ENCODE measurements at places on chromosomes 6 and 20.

- DNase-seq: no peak
Observed at GRCh38 chr20:3749689-3750531, 17.4 kb downstream of the HSPA12B start.

DNA sequence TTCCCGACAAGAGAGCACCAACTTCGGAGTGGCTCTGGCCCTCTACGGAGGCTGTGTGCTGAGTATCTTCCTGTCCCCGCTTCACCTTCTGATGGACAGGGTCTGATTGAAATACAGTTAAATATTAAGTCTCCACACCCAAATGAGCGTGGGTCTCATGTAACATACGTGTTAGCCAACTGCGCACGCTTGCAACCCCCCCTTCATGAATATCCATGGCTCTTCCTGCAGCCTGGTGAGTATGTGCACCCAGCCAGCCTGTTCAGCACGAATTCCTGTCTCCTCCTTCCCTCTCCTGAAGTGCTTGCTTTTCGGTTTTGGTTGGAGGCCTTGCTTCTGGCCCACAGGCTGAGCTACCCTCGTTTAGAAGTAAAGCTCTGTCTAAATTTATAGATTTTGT lies 102.9 kb upstream of the FRMD1 start:
- no peak for DNase-seq

- DNase-seq: no peak
Observed at GRCh38 chr20:50163570-50164317, 10.2 kb upstream of the PEDS1 start.

DNA sequence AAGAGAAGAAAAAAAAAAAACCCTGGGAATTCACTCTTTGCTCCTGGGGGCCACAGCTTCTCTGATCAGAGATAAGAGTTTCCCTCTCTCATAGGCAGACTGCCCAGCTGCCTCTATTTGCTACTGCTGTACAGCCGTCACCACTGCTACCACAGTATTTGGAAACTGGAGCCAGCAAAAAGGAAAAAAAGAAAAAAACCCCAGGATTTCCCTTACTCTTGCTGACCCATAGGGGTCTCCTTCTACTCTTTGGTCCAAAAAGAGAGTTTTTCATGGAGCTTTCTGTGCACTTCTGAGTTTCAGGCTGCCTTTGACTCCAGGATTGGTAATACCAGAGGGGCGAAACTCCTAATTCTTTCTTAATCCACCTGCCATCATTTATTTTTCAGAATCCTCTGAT lies 89.7 kb downstream of the MDGA1 start:
- DNase-seq: no peak

GRCh38 chr20:61295249-61295648 lies 43.2 kb downstream of the CDH4 start:
- DNase-seq: no peak

DNA sequence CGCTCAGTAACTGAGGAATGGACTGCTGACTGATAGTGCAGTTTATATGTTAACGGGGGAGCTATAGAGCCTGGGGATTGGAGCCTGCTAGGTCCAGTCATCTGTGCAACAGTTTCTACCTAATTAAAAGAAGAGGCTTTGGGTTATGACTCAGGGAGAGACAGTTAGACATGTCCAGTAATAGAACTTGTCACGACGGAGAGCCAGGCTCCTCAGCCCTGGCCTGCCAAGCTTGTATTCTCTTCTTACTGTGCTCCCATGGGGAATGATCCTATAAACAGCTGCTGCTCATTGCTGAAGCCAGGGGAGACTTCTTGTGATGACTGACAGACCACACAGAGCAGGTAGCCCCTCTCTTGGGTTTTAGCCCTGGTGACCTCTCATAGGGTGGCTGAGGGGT lies 69.3 kb downstream of the SYNJ2 start:
- no peak for DNase-seq

GRCh38 chr6:158356586-158357546 lies 44.6 kb downstream of the TULP4 start:
- DNase-seq: no peak

GRCh38 chr20:5933802-5934436 lies 16.4 kb downstream of the TRMT6 start:
- DNase-seq: no peak

GRCh38 chr6:20427856-20428255 lies 26.2 kb downstream of the E2F3 start:
- DNase-seq: no peak

GRCh38 chr20:6079016-6079415 lies 25.2 kb upstream of the LRRN4 start:
- DNase-seq: no peak

DNA sequence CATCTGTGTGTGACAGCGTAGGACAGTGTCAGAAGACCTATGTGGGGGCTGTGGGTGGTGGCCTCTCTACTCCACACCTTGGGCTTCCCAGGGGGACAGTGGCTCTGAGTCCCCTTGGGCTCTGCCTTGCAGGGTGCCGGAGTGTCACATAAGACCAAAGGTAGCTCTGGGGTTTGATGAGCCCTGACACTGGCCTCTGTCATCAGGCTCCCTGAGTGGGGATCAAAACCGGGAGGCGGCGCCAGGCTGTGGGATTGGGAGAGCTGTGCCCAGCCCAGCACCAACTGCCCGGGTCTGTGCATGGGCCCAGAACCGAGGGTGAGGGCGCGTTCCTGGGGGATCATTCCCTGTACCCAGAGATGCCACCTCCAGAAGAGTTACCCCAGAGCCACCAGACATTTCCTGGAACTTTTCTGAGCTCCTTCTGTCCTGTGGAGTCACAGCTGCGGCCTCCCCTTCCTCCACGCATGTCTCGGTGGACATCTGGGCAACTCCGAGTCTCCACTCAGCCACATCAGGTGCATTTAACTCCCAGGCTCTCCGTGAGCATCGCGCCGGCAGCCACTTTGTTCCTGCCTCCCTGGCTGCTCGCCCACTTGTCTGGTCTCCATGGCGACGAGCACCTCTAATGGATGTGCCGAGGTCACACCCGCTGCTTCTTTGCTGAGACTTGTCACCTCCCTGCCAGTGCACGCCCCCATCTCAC lies 94.7 kb downstream of the TMEM242 start:
- no peak for DNase-seq

DNA sequence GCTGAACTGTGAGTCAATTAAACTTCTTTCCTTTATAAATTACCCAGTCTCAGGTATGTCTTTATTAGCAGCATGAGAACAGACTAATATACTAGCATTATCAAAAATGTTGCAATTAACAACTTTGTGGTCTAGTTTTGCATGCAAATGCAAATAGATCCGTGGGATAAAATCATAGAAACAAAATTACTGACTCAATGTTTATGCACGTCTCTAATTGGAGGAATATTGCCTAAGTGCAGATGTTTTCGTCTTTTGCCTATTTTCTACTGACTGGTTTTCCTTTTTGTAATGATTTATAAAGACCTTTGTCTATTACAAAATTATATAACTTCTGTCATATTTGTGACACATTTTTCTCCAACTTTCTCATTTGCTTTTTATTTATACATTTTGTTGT lies 51.9 kb downstream of the SYNE1 start:
- DNase-seq: no peak

GRCh38 chr6:116881236-116881635 lies 4.2 kb downstream of the RFX6 start:
- DNase-seq: no peak

GRCh38 chr6:52925042-52925441 lies 15.5 kb upstream of the GSTA3 start:
- DNase-seq: no peak

GRCh38 chr6:140586426-140587061 lies 1212.1 kb upstream of the CITED2 start:
- no peak for DNase-seq

DNA sequence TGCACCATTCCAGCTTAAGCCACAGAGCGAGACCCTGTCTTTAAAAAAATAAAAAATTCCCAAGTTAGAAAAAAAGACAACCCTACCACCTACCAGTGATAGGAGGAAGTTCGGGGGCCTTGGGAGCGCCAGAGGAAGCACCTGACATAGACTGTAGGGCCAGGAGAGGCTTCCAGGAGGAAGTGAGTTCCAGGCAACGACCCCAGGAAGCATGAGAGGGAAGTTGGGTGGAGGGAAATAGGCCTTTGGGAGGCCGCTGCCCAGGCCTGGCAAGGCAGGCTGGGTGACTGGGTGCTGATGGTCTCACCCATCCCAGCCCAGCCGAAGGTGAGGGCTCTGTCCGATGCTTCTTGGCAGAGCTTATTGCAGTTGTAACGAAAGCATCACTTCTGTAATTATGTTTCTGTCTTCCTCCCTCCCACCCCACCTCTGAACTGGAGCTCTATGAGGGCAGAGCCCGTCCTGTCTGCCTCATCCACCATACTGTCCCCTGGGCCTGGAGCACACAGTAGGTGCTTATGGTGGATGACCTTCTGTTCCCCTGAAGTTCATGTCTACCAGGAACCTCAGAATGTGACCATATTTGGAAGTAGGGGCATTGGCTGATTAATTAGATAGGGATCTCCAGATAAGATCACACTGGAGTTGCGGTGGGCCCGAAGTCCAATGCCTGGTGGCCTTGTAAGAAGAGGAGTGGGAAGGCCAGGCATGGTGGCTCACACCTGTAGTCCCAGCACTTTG lies 54.1 kb downstream of the UBE2V1 start:
- no peak for DNase-seq

- DNase-seq: no peak
Observed at GRCh38 chr6:144999127-144999526, 714.0 kb downstream of the UTRN start.

GRCh38 chr6:36333171-36333895 lies 3.4 kb downstream of the BNIP5 start:
- no peak for DNase-seq

- DNase-seq: no peak
Observed at GRCh38 chr20:8223091-8223870, 91.2 kb downstream of the PLCB1 start.
